Stimulated activated CD4-positive, alpha-beta T cell treated with anti-CD3 and anti-CD28 coated beads, Interleukin-4, amount 100 ng/mL, for 24 hours (primary cell): ENCODE measurements at places on chromosomes 3 and 15.

DNA sequence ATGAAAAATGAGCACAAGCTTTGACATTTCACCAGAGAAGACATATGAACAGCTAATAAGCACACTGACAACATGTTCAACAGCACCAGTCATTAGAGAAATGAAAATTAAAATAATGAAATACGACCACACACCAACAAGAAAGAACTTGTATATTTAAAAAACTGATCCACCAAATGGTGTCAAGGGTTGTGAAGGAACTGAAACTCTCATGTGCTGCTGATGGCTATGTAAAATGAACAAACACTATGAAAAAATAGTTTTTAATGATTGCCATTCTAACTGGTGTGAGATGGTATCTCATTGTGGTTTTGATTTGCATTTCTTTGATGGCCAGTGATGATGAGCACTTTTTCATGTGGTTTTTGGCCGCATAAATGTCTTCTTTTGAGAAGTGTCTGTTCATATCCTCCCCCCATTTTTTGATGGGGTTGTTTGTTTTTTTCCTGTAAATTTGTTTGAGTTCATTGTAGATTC, 193.8 kb downstream of the SCAPER start:
- DNase-seq = no peak

GRCh38 chr15:94667109-94667508, 435.7 kb downstream of the MCTP2 start:
- no peak for DNase-seq

GRCh38 chr3:54988838-54989630, 61.2 kb upstream of the LRTM1 start:
- no peak for DNase-seq

- no peak for DNase-seq
These were observed 18.6 kb downstream of the KBTBD13 start for GRCh38 chr15:65095011-65095746.

GRCh38 chr3:188598894-188599293, 444.9 kb downstream of the LPP start:
- no peak for DNase-seq

- peak; percentile 10 for DNase-seq
These were observed 80.6 kb downstream of the ULK4 start for GRCh38 chr3:41881233-41881821.

- DNase-seq = no peak
These were observed 18.3 kb upstream of the CFAP100 start for GRCh38 chr3:126376444-126376843.

- DNase-seq = no peak
These were observed 29.1 kb downstream of the DAPK2 start for GRCh38 chr15:64017082-64017588.

DNA sequence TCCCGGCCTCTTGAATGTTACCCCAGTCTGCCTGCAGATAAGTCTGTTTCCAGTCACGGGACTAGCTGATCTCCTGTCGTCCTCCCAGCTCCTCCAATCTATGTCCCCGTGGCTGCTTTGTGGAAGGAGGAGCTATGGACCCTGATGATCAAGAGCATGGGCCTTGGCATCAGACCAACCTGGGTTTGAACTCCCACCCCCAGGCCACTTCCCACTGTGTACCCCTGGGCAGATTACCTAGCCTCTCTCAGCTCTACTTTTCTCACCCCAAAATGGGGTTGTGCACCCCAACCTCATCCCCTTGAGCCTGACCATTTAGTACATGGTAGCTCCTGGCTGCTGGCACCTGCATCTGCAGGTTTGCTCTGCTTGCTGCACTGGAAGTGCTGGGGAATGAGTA, 55.8 kb downstream of the GASK1A start:
- no peak for DNase-seq

- DNase-seq = no peak
These were observed 101.1 kb downstream of the BOC start for GRCh38 chr3:113312416-113312815.

DNA sequence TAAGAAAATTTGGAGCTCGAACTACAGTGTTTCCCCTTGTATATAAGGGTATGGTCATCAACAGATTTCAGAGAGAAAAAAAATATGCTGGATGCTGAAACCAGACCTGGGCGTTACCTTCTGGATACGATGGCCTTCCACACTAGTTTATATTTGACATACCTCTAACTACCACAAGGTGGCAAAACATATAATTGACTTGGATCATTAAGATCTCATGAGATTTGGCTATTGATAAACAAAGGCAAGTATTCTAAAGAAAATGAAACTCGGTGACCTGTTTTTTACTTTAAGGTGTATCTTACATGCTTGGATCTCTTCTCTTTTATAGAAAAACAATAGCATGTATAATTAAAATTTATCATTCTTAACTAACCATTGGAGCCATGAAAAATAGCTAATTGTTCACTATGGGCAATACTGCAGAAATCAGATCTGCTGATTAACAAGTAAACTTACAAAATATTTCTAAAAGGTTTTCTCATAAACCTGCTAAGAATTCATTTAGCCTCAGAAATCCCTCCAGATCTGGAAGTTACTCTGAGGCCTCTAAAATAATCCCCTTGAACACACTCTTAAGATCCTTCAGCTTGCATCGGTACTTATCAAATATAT, 300.6 kb upstream of the KCNH8 start:
- no peak for DNase-seq

DNA sequence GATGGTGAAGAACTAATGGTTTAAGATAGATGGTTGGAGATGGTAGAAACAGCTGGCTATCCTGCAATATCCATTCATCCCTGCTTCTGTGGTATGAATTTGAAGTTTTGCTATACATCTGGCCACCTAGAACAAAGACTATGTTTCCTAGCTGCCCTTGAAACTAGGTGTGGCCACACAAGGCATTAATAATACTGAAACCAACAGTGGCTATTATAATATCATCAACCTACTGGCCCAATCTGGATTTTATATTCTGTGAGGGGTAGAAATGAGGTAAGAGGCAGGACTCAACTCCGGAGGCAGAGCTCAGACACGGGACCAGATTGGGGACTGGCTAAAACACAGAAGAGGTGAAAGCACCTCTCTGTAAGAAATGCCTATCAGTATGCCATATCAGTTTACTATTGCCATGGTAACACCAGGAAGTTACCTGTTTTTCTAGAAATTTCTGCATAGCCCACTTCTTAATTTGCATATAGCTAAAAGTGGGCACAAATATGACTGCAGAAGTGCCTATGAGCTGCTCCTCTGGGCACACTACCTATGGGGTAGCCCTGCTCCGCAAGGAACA, 8.4 kb downstream of the IFT80 start:
- DNase-seq = no peak

DNA sequence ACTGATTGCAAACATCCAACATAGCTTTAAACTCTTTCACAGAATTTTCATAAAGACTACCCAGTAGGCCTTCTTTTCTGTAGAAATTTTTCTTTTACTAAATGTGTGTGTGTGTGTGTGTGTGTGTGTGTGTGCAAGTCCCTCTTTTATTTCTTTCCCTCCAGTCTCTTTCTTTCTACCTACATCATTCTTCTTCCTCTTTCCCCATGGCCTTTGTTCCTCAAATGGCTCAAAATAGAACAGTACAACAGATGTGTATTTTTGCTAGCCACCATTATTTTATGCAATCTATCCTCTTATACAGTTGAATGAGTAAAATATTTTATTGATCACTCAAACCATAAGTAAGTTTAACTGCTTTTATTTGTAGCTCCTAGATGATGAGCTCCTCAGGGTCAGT, 76.4 kb downstream of the USF3 start:
- no peak for DNase-seq

DNA sequence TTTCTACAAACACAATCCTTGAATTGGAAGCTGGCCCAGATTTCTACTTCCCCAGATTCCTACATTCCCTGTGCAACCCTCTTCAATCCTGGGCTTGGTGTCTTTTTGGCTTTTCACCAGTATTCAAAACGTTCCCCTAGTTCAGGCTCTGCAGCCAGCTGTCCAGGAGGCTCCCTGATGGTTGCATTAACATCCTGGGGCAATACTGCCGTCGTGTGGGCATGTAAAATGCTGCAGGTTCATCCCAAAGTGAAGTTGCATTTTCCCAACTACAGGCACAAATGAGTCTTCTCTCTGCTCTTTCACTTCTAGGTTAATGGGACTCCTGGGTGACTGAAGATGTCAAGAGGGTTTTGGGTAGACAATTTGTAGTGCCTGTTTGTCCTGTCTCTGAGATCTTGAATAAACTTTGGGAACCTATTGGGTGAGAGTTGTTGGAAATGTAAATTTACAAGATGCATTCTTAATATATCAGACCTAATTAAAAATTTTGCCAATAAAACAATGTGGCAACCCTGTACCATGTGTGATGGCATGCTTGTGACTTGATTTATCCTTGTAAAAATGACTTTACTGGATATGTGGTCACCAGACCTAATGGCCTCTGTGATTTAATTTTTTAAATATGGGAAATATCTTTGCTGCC, 28.6 kb downstream of the SOX14 start:
- no peak for DNase-seq

DNA sequence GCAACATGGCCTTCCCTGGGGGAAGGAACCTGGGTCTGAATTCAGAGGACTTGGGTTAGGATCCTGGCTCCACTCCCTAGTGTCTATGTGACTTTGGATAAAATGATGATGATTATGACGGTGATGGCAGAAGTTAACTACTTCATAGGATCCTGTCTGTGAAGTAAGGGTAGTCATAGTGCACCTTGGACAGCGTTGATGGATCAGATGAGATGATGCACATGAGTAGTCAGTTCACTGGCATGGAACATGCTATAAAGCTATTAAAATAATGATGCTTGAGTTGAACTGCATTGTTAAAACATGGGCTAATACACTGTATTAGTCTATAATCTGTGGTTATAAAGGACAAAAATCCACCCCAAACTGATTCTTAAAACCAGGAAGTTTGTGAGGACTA, 62.0 kb downstream of the EEFSEC start:
- DNase-seq = no peak

- DNase-seq = no peak
These were observed 95.1 kb downstream of the ROBO1 start for GRCh38 chr3:79672731-79673130.

- no peak for DNase-seq
These were observed 57.9 kb downstream of the TCAIM start for GRCh38 chr3:44396200-44397171.

DNA sequence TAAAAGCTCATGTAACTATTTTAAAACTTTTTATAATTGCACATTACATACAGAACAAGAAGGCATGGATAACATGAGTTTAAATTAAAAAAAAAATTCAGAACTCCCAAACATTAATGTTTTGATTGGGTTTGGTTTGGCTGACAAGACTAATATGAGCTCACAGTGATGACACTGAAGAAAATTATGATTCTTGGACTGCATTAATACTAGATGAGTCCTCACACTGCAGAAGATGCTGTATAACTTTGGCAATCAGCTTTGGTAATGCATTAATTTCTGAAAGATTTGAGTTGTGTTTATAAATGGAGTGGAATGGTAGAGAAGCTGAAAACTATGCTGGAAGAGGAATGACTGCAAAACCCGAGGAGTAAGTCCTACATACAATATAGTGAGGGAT, 358.9 kb downstream of the PLCL2 start:
- no peak for DNase-seq

GRCh38 chr3:16468336-16469098, 45.0 kb downstream of the RFTN1 start:
- DNase-seq = no peak

GRCh38 chr3:43699864-43700263, 9.1 kb downstream of the ABHD5 start:
- DNase-seq = no peak

DNA sequence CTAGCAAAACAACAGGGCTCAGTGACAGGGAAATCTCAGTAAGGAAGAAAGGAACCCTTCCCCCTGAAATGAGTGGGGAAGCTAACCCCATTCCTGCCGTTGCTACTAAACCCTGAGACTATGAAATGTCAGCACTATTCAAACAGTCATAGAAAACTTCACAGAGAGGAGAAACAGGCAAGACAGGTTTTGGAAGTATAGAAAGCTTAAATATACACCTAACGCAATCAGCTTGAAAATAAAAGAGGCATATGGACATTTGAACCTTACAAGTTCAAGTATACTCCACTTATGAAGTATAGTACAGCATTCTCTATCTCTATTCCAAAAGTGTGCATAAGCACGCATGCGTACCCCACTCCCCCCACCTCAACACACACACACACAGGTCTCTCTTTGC, 17.6 kb upstream of the FRMD4B start:
- DNase-seq = no peak

GRCh38 chr3:84224262-84224661, 734.5 kb upstream of the CADM2 start:
- no peak for DNase-seq

GRCh38 chr3:186976837-186977750, 46.8 kb downstream of the ST6GAL1 start:
- no peak for DNase-seq

DNA sequence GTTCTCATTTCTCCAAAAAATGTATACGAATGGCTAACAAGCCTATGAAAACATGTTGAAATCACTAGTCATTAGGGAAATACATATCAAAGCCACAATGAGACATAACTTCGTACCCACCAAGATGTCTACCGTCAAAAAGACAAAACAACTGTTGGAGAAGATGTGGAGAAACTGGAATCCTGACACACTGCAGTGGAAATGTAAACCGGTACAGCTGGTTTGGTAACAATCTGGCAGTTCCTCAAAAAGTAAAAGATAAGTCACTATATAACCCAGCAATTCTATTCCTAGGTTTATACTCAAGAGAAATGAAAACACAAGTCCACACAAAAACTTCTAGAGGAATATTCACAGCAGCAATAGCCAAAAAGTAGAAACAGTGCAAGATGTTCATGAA, 7.0 kb downstream of the SCAPER start:
- DNase-seq = no peak

- DNase-seq = no peak
These were observed 147.8 kb downstream of the NEK10 start for GRCh38 chr3:27221264-27221932.

- no peak for DNase-seq
These were observed 9.9 kb downstream of the LOXL1 start for GRCh38 chr15:73936181-73936580.

DNA sequence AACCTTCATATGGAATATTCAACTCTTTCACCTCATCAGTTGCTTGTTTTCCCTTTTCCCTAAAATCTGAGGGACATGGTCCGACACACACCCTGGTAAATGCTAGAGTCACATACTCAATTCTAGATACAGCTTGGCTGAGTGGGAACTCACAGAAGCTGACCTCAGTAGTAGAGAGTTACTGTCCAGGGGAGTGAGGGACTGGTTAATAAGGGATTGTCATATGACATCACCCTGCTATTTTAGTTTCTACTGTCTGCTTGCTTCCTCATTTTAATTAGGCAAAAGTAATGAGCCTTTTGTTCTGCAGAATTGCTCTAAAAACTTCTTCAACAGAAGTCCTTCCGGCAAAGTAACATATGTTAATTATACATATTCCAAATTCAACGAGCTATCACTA, 244.5 kb downstream of the ZIC4 start:
- no peak for DNase-seq

GRCh38 chr3:177731644-177732268, 534.5 kb upstream of the TBL1XR1 start:
- no peak for DNase-seq
